Mammary epithelial cell (primary cell): ENCODE measurements at places on chromosomes 16 and 17. TPM values are rescaled to one million over a fixed set of nuclear protein-coding genes. Genes with fewer than 3 reads are reported as not detected.

The KRTAP4-5 gene
- not detected for total RNA-seq

The PPL gene
- total RNA-seq: 42.5 and 58.1 TPM in 2 replicates

The GPR142 gene
- not detected in 2 replicates for total RNA-seq

The ADAMTS18 gene
- total RNA-seq: under 0.01 TPM

The HYDIN gene
- 5.5 TPM for total RNA-seq

The SEC14L1 gene
- total RNA-seq: 66.0 TPM

The SDR42E2 gene
- not detected for total RNA-seq

The ARL4D gene
- total RNA-seq: 112 TPM

The MED1 gene
- total RNA-seq: 41.7 and 50.3 TPM in 2 replicates

The QPRT gene
- 0.33 TPM for total RNA-seq

The UNC13D gene
- 5.8 TPM for total RNA-seq

The TERB1 gene
- not detected in 2 replicates for total RNA-seq

The LIG3 gene
- total RNA-seq: 42.3 TPM

The SLX4 gene
- total RNA-seq: 6.2 TPM

The SEZ6 gene
- total RNA-seq: not detected in 2 replicates

The ZPBP2 gene
- not detected for total RNA-seq

The HOXB1 gene
- not detected for total RNA-seq

The GINS2 gene
- total RNA-seq: 17.6 and 32.5 TPM in 2 replicates
